AG04450 (cell line): ENCODE measurements at places on chromosomes 13 and 19. TPM values are rescaled to one million over a fixed set of nuclear protein-coding genes. Genes with fewer than 3 reads are reported as not detected.

DNA sequence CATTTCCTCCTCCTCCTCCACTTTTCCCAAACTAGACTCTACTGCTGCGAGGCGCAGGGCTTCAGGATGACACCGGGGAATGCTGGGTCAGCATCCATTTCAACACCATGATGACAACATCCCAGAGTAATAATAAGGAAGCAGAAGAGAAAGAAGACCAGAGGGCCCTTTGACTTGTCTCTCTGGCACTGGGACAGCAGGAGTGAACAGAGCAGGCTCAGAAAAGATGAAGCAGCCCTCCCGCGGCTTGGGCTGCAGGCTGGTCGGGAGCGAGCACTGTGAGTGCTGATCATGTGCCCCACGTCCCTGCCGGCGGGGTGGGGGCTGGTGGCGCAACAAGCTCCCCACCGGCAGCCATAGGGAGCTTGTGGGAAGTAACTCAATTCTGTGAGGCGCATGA lies 30.5 kb downstream of the RANBP3 start:
- no peak for DNase-seq

DNA sequence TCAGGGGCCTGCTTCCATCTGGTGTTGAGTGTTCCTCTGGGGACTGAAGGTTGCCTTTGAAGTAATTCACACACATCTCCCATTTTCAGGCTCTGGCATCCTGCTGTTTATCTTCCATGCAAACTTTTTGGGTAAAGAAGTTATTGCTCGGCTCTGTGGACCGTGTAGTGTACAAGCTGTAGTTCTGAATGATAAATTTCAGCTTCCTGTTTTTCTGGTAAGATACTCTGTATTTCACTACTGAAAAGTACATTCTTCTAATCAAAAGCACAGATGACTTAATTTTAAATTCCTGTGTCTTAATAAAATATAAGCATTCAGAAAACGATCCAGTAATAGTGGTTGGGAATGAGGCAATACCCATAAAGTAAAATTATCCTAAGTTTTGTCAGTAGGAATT lies 36.7 kb downstream of the MPHOSPH8 start:
- DNase-seq = no peak

ZSCAN22 gene
- polyA plus RNA-seq = 2.6 and 2.7 TPM in 2 replicates

DNA sequence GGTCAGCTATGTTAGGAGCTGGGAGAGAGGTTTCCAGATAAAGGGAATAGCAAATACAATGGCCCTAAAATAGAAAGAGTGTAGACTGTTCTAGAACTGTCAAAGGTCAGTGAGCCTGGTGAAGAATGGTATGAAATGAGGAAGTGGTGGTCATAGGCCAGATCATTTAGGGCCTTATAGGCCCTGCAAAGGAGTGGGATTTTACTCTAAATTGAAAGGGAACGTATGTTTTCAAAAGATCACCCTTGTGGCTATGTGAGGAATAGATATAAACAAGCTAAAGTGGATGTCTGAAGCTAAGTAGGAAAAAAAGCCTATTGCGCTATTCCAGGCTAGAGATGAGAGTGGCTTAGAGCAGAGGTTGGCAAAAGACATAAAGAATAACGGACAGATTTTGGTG lies 70.7 kb upstream of the TDRD3 start:
- no peak for DNase-seq

DNA sequence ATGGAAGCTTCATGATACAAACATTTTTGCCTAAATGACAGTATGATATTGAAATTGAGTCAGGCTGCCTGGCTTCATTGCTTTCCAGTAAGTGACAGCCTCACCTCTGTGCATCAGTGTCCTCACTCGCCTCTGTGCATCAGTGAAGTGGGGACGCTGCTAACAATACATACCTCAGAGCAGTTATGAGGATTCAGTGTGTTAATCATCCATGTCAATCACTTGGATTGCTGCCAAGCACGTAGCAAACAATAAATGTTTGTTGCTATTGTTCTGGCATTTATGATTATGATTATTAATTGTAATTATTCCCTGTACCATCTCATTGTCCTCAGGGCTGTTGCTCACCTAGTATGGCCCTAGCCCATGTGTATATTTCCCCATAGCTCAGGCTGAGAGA lies 8.8 kb downstream of the PPP2R1A start:
- DNase-seq = no peak

ZNF709 gene
- polyA plus RNA-seq = 1.4 and 1.7 TPM in 2 replicates

DNA sequence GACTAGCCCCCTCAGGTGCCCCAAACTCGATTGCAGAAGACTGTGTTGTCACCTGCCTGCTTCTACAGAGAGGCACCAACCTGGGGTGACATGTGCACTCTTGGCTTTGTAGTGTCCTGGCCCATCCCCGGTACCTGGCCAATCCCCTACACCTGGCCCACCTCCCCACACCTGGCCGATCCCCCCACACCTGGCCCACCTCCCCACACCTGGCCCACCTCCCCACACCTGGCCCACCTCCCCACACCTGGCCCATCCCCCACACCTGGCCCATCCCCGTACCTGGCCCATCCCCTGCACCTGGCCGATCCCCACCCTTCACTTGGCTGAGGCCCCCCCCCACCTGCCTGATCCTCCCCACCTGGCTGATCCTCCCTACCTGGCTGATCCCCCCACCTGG lies 25.4 kb downstream of the ATP11A start:
- no peak for DNase-seq

LCP1 gene
- polyA plus RNA-seq = not detected in 2 replicates

ACP7 gene
- not detected in 2 replicates for polyA plus RNA-seq

GRCh38 chr13:92126399-92126798 lies 728.0 kb downstream of the GPC5 start:
- DNase-seq = no peak

DNA sequence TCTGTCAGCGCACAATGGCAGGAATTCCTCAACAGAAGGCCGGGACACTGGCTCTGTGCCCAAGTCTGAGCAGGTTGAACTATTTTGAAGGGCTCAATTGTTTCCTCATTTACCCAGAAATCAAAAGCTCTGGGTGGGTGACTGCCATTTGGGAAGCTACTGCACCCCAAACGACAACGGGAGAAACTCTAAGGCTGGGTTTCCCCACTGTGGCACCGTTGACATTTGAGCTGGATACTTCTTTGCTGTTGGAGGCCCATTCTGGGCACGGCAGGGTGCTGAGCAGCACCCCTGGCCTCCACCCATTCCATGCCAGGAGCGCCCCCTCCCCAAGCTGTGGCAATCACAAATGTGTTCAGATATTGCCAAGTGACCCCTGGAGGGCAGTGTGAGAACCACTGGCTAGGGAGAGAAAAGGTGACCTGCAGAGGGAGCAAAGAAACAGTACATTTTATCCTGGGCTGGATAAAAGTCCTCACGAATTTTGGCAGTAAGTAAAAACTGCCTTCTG lies 62.5 kb downstream of the RFX2 start:
- no peak for DNase-seq

C19orf12 gene
- 27.1 and 27.9 TPM in 2 replicates for polyA plus RNA-seq

- DNase-seq = no peak
These were observed 1395.8 kb downstream of the EFNB2 start for GRCh38 chr13:105139380-105140285.

ZNF563 gene
- polyA plus RNA-seq = 1.8 and 2.3 TPM in 2 replicates

DNA sequence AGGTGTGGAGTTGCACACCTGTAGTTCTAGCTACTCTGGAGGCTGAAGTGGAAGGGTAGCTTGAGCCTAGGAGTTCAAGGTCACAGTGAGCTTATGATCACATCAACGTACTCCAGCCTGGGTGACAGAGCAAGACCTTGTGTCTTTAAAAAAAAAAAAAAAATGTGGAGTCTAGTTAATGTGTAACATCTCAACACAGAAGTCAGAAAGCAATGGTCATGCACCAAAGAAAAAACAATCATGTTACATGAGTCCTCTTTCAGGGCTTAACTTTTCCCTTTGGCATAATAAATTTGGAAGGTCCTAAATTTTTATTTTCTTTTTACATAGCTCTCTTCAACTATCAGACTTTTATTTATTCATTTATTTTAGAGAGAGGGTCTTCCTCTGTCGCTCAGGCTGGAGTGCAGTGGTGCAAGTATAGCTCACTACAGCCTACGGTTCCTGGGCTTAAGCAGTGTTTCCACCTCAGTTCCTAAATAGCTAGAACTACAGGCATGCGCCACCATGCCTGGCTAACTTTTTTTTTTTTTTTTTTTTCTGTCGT lies 22.3 kb downstream of the SETDB2 start:
- no peak for DNase-seq

DPRX gene
- polyA plus RNA-seq = not detected in 2 replicates

- DNase-seq = no peak
These were observed 1.4 kb downstream of the GGN start for GRCh38 chr19:38386300-38386970.

- DNase-seq = peak; percentile 39
These were observed 2.0 kb downstream of the GJB2 start for GRCh38 chr13:20190481-20191310.

SEMA6B gene
- polyA plus RNA-seq = 0.66 and 1.1 TPM in 2 replicates
